ENCODE measurements at places on chromosomes 4 and X.

GRCh38 chrX:46574774-46575381 is 1.3 kb downstream of the CHST7 start:
- DNase-seq, result no peak

GRCh38 chr4:96003951-96004740 is 164.3 kb downstream of the PDHA2 start:
- no peak for DNase-seq

DNA sequence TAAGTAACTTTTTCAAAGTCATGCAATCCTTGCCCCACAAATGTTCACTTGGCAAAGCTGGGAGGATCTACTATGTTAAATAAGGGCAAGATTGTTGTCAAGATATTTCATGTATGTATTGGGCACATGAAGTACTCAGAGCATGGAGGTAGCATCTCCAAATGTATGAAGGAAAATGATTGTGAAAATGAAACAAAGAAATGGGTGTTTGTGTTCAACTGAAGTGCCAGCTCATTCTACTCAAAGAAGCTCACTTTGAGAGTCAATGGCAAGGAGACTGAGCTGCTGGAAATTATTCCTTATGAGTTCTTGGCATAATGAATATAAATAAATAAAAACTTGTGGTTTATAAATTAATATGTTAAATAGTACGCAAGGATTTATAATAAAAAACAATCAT is 124.5 kb upstream of the ARSJ start:
- no peak for DNase-seq

GRCh38 chr4:23438764-23439163 is 451.1 kb downstream of the PPARGC1A start:
- DNase-seq, result no peak

DNA sequence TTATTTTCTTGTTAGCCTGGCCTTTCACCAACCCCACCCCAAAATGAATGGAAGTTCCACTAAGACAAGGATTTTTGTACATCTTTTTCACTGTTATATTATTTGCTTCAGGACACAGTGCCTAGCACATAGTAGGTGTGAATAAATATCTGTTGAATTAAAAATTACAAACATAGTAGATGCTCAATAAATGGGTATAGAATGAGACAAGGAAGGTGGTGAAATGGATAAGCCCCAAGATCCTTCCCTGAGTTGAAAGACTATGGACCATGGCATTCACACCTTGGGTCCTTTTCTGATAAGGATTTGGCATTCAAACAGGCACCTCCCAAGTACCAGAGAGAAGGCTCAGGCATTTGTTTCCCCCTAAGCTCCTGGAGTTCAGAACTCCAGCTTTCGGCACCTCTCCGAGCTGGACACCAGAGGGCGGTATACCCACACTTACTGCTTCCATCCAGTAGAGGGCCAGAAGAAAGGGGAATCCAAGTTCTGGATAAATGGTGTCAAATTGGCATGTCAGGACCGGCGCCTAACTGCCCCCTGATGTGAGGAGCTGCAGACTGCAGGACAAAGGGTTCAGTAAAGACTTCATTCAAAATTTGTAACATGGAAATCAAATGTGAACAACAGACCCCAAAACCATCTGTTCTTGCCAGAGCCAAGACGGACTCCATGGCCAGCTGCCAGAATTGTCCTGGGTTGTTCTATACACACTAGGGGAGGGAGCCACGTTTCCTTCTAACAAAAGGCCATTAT is 193.0 kb downstream of the GPC3 start:
- peak; percentile 41 for DNase-seq

DNA sequence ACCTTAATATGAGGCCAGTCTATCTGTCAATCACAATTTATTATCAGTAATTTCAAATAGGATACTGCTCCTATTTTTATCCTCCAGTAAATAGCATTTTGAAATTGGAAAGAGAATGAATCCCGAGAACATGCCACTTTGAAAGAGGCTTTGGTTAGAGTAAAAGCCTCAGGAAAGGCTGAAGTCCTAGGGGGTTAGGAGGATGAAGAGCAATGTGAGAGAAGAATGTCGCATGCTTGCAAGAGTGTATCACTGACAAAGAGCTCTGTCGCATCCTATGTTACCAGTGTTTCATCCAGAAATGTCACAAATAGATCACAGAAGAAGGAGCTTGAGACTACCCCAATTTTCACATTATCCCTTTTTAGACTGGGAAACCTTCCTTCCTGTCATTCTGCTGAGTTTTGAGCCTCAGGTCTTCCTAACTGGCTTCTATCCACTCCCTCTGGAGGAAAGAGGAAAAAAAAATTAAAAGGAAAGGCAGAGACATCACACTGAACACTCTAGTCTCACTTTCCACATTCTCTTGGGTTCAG is 39.8 kb downstream of the GPM6A start:
- DNase-seq, result no peak

GRCh38 chr4:111963158-111963700 is 182.0 kb upstream of the FAM241A start:
- no peak for DNase-seq

- no peak for DNase-seq
Measured at GRCh38 chr4:180377741-180378140, 1865.5 kb upstream of the TENM3 start.

DNA sequence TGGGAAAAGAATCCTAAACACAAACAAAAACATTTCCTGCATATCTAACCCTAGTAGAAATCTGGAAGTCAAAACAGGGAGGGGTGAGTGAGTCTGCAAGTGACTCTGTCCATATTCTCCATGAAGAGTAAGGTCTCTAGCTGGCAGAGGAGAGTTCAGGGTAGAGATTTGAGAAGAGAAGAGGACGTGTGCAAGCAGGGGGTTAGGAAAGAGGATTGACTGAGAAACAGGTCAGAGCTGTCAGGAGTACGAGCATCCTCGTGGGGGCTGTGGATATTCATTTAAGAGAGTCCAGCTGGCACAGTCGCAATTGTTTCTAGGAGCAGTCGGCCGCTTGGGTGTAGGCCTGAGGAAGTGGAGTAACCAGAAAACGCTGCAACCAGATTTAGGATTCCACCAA is 27.9 kb downstream of the PROM1 start:
- no peak for DNase-seq

GRCh38 chrX:93673056-93673868 is at the start of gene NAP1L3:
Gene NAP1L3, minus strand, starts transcription at chrX:93673578. Its CDS starts 274 bp downstream, at chrX:93673304.
- peak; percentile 73 for DNase-seq

- DNase-seq, result no peak
Measured at GRCh38 chr4:26871611-26872010, 11.0 kb downstream of the STIM2 start.

- no peak for DNase-seq
Measured at GRCh38 chr4:186936496-186937375, 213.1 kb upstream of the FAT1 start.

DNA sequence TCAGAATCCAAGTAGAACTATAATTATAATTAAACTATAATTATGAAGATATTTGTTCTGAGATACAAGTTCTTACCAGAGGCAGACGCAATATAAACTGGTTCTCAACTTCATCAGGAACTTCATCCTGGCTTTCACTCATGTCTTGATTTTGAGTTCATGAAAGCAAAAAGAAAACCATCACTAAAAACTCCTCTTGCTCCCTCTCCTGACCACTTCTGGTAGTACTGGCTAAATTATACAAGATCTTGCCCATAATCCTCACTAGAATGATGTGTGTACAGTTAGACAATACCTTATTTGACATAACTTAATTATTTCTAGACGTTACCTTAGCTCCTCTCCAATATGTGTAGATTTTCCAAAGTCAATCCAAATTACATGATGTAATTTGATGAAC is 3.7 kb downstream of the TAF7L start:
- DNase-seq, result no peak

DNA sequence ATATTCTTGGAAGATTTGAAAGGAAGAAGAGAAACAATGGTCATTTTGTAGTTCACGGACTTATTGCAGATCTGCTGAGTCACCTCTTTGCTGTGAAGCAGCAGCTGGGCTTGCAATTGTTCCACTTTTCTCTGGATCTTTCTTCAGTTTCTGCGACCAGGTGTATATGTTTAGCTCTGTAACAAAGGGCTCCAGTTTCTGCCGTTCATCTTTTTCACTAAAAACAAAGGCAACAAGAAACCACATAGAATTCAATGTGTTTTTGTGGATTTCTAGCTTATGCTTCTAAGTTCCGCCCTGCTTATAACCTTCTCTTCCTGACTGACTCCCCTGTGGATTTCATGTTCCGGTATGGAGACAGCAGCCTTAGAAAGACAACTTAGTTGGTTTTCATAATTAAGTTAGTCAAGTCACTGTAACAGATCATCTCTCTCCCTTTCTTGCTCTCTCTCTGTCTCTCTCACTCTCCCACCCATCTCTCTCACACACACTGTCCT is 121.6 kb upstream of the EPHA5 start:
- DNase-seq, result no peak
